ENCODE measurements at places on chromosomes 4 and X. TPM values are rescaled to one million over a fixed set of nuclear protein-coding genes. Genes with fewer than 3 reads are reported as not detected.

Gene ATP8A1
- 45.7 TPM for total RNA-seq

Gene CNKSR2
- 7.7 TPM for total RNA-seq

Gene XAGE5
- total RNA-seq = not detected

Gene CXorf65
- total RNA-seq = 7.5 TPM

Gene GABRE
- not detected for total RNA-seq

Gene RTL3
- total RNA-seq = not detected

Gene GABRG1
- total RNA-seq = not detected

Gene ADGRL3
- not detected for total RNA-seq

Gene GLRA3
- not detected for total RNA-seq

Gene CT45A9
- not detected for total RNA-seq

Gene PRDM5
- total RNA-seq = 0.25 TPM

Gene CYP4V2
- total RNA-seq = 6.1 TPM

Measured in activated naive CD4-positive, alpha-beta T cell treated with anti-CD3 and anti-CD28 coated beads, Interleukin-2, amount 50 U/mL, for 72 hours (primary cell).